ENCODE measurements at places on chromosomes 7 and 10.
A peak's percentile ranks its signal among the peaks of the same experiment; 100 is the strongest.

DNA sequence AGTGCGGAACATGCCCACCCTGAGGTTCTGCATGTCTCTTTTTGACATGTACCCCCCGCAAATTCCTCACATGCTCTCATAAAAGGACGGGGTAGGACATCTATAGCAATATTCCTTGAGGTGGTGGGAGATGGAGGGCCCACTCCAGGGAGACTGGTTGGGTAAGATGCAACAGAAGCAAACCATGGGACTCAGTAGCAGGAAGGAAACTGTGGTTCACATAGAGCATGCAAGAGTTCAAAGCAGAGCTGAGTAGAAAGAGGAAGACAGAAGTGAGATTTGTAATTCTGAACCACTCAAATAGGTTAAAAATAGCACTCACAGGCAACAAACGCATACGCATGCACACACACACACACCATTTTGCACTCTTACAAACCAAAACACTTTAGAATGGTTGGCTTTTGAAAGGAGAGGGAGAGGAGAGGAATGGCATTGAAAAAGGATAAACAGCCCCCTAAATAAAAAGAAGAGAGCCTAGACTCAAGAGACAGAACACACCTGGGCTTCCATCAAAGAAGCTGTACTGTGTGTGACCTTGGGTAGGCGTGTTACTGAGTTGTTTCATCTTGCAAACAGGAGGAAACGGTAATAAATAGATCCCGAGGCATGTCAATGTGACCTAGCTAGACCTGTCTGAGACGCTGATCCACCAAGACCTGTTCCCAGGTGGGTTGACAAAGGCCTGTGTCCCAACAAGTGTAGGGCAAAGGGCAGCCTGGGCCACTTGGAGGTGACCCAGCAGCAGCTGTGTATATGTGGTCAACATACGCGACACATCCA is 77.6 kb upstream of the LRRC4 start:
- no peak for DNase-seq

DNA sequence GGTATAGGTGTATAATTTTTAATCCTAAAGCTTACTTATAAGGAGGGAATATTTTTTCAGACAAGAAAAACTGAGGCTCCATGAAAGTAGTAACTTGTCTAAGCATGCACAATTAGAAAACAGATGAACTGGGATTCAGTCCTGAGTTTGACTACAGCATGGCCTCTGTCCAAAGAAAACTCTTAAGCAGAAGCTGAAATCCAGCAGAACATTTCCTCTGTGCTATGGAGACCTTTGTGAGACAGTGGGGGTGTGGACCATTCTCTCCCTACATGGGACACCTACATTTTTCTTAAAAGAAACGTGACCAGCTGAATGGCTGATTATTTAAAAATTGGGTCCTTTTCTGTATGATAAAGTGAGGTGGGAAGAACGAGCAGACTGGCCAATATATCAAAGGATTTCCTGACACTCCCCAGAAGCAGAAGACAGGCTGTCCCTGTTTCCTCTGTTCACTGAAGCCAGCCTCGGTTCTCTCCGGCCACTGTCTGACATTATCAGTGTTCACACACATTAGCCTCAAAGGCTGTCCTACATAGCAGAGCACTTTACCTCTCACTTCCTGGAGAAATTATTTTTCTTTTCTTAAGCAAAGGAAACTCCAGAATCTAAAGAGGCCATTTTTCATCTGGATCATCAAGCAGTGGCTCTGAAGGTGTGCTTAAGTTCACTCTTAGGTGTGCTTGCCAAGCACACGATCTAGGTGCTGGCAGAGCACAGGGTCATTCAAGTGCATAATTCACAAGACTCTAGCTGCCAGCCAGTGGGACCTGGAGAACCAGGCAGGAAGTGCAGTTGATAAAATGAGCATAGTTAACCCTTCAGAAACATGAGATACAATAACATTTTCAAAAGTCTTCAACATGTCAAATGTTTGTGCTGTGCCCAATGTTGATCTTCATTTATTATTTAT is 40.4 kb upstream of the KIAA1217 start:
- no peak for DNase-seq

DNA sequence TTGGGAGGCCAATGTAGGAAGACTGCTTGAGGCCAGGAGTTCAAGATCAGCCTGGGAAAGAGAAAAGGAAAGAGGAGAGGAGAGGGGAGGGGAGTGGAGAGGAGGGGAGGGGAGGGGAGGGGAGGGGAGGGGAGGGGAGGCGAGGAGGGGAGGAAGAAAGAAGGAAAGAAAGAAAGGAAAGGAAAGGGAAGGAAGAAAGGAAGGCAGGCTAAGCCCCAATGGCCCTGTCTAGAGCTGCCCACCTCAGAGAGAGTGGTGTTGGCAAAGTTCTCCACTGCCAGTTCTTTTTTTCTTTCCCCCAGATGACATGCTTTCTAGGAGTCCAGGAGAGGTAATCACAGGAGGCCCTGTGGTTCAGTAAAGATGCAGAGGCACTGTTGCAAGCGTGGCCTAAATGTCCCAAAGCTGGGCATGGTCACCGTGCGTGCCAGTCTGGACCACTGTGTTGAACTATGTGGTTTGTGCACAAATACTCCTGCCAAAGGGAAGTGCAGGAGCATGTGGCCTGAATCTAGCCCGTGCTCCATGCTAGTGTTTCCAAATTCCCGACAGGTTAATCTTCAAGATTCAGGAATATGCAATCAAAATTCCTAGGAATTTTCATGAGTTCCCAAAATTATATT is 39.7 kb downstream of the ODAD2 start:
- no peak for DNase-seq

DNA sequence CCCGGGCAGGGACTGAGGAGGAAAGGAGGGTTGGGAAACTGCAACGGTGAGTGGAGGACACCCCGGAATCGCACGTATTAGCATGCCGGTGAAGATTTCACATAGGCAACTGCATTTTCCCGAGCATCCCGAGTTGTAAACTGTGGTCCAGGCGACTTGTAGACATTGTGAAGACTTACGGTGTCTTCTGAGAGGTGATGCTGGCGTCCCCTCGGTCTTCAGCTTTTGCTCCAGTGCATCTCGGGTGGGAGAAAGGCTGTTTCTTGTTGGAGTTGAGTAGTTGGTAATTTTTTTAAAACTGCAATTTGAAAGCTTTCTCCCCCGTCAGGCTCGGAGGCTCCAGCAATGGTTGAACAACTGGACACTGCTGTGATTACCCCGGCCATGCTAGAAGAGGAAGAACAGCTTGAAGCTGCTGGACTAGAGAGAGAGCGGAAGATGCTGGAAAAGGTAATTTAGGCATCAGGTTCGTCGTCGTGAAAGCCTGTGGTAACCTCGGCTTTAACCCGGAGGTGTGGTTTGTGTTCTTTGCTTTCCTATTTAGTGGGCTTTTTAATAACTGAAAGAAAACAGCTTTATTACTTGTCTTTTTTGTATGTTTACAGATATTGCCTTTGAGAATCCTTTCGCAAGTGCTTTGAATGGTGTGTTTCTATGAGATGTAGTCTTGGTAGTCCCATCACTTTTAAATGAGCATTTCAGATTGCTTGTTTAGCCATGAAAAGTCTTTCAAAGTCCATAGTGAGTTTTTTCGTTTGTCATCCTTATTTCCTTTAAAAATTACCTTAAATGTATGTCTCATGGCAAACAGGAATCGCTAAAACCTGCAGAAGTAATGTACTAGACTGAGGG is 687 bp downstream of the HELLS start:
- DNase-seq, result no peak

DNA sequence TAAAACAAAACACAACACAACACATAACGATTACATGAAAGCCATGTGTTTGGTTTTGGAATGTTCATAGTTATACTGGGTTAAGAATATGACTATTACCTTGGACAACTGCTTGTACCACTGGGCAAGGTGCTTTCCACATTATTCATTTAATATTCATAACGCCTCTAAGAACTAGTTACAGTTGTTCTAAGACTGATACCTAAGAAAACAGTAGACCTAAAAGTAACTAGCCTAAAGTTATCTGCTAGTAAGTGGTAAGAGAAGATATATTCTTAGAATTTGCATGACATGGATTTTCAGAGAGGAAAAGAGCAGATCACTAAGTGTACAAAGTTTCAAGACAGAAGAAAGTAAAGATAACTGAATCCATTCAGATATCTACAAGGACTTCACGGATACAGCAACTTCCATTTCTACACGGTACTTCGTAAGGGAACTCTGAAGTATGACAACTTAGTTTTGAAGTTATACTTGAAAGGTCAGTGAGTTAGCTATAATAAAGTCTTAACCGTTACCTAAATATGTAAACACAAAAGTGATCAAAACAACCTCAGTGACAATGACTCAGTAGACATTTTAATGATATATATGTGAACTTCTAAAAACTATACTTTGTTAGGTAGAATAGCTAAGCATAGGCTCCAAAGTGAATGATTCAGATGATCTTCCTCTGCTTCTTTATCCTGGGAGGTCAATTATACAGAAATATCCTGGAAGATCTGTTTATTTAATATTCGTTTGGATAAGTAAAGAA is 65.1 kb downstream of the MINDY3 start:
- no peak for DNase-seq

DNA sequence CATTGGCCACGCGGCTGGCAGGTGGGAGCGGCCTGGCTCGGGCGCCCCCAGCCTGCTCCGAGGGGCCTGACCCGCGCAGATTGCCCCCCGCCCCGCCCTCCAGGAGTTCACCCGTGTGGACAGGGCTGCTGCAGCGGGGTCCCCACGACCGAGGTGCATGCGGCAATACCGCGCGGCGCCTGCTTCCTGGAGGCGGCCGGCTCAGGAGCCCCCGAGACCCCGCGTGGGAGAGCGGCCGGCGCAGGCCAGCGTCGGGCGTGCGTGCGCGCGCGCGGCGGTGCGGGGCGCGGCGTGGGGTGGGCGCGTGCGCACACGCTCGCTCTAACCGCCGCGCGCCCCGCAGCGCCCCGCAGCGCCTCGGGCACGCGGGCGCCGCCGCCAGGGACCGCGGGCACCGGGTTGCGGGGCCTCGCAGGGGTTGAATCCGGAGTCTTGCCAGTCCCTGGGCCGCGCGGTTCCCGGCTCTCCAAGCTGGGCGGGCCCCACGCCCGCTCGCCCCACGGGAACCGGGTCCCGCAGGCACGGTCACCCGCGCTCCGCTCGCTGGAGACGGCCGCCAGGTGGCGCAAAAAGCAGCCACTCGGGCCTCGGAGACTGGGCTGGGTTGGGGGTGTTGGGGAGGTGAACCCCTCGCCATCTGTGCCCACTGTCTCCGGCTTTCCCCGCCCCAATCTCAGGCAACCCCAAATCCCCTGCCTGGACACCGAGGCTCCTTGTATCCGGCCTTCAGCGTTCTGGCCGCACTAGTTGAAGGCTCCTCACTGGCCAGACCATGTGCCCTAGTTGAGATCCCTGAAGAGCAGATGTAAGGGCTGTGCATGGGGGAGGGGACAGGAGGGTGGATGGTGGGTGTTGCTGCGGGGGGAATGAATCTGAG is 1.3 kb upstream of the ACHE start:
- peak; percentile 65 for DNase-seq

DNA sequence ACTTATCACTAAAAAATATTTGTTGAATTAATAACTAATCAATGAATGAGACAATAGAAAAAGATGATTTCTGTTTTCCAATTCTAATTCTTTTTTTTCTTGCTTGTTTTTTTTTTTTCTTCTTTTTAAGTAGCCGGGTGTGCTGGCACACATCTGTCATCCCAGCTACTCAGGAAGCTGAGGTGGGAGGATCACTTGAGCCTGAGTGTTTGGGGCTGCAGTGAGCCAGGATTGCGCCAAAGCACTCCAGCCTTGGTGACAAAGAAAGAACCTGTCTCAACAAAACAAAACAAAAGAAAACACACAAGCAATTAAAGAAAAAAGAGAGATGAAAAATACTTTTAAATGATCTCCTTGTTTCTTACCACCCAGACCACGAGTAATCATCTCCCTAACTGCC is 1109.3 kb downstream of the REEP3 start:
- DNase-seq, result no peak

- no peak for DNase-seq
These were observed 3.1 kb downstream of the PPP1R35 start for GRCh38 chr7:100433276-100433591.

GRCh38 chr10:93463723-93464476 is 18.2 kb downstream of the MYOF start:
- no peak for DNase-seq

DNA sequence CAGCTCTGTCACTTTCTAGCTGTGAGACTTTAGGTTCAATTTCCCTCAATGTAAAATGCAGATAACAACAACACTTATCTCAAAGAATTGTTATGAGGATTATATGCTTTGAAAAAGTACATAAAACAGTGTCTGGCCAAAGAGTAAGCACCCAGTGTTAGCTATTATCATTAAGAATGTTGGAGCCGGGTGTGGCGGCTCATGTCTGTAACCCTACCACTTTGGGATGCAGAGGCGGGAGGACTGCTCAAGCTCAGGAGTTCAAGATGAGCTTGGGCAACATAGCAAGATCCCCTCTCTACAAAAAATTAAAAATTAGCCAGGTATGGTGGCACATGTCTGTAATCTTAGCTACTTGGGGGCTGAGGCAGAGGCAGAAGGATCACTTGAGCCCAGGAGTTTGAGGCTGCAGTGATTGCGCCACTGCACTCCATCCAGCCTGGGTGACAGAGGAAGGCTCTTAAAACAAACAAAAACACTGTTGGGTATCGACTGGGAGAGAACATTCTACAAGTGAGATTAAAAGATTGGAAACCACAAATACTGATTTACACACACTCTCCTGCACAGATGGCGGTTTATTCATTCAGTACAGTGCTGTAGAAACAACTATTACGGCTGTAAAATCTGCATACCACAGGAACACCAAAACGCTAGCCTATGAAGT is 107.3 kb downstream of the PROSER2 start:
- no peak for DNase-seq

- no peak for DNase-seq
These were observed 476.9 kb downstream of the KCNMA1 start for GRCh38 chr10:77160679-77161078.

DNA sequence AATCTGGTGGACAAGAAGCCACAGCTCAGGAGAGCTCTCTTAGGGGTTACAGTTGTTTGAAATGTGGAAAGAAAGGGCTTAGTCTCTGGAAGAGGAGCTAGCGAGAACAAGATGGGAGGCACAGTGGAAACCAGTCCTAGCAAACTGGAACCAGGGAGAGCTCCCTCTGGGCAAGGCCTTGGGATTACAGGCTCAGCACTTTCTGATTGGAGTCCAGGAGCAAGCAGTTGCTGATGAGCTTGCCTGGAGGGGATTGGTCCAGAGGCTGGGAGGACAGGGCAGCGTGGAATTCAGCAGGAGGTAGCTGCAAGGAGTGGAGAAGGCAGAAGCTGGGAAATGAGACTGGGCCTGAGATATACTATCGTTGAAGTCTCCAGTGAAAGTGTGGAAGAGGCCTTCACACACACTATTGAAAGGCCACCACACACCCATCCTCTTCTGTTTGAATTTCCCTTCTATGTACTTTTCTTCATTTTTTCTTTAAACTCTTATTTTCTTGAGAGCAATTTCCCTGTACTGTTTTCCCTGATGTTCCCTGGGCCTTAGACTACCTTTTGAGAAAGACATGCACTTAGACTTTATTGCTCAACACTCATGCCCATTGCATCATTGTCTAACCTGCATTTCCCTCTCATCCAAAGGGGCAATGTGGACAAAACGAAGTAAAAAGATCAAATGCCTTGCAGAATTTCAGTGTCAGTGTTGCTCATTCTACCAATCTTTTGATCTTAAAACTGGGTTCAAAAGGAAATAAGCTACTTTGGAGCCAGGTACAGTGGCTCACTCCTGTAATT is 57.8 kb upstream of the LANCL2 start:
- DNase-seq, result no peak

Measured in neural crest cell (in vitro differentiated cells).